GM04503 (cell line): ENCODE measurements at places on chromosomes 7 and 10.

DNA sequence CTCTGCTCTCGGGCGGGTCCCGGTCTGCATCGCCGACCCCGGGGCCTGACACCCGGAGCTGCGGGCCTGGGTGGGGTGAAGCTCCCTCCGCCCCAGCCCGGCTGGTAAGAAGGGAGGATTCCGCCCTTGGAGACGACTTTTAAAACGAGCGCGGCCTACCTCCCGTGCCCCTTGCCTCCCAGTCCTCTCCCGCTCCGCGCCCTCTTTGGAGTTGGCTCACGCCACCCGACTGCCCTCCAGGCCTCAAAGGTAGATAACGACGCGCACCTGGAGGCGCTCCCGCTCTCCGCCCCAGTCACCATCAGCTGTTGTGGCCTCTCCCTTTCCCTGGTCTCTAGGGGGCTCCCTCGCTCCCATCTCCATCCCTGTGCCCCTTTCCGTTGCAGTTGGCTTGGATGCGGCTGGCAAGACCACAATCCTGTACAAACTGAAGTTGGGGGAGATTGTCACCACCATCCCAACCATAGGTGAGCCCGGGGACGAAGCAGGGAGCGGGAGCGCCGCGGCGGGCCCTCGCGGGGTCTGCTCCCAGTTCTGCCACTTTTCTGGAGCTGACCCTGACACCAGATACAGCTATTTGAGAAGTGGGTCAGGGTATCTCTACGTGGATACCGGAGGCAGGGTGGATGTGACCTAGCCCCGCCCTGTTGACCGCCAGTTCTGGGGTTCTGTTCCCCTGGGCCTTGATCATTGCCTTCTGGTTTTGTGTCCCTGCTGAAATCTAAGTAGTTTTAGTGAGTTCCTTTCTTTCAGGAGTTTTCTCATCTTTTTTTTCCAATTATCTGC is 679 bp downstream of the ARF5 start:
- no peak for DNase-seq

- DNase-seq, result no peak
Observed at GRCh38 chr7:25228386-25228785, at the start of gene NPVF. Gene NPVF (minus strand): TSS chr7:25228486. CDS start chr7:25228439, 47 bp downstream.

GRCh38 chr10:87724789-87725188 is 65.1 kb downstream of the PAPSS2 start:
- DNase-seq, result no peak

- no peak for DNase-seq
Observed at GRCh38 chr7:1290026-1290678, 57.5 kb downstream of the UNCX start.

DNA sequence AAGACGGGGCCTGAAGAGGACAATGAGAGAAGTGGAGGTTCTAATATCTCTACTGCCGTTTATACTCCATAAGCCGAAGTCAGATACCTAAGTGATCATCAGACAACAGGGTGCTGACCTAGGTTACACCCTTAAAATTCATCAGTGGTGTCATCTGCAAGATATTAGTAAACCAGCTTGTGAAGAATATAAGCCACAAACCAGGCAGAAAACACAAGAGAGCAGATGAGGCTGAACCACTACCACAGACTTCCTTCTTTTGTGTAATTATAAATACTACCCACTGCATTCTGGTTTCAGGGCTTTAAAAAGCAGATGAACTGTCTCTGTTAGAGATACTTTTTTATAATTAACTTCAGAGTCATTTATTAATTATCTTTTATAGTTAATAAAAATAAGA is 69.0 kb upstream of the LRRC17 start:
- no peak for DNase-seq

- no peak for DNase-seq
Observed at GRCh38 chr10:88896372-88896993, 16.4 kb downstream of the STAMBPL1 start.

DNA sequence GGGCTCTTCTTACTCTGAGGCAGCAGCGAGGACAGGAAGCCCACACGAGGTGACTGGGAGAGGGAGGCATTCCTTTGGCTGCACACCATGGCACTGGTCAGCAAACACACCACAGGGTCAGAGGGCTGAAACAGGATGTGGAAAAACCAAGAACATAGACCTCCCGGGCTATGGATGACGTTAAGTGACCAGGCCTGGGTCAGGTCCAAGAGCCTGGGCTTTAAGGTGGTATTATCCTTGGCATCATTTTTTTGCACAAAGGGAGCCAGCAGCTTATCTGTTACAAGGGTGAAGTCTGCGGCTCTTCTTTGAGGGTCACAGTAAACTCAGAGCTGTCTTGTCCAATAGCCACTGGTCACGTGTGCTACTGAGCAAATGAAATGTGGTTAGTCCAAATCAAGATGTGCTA is 7.0 kb downstream of the WDR91 start:
- DNase-seq, result no peak

DNA sequence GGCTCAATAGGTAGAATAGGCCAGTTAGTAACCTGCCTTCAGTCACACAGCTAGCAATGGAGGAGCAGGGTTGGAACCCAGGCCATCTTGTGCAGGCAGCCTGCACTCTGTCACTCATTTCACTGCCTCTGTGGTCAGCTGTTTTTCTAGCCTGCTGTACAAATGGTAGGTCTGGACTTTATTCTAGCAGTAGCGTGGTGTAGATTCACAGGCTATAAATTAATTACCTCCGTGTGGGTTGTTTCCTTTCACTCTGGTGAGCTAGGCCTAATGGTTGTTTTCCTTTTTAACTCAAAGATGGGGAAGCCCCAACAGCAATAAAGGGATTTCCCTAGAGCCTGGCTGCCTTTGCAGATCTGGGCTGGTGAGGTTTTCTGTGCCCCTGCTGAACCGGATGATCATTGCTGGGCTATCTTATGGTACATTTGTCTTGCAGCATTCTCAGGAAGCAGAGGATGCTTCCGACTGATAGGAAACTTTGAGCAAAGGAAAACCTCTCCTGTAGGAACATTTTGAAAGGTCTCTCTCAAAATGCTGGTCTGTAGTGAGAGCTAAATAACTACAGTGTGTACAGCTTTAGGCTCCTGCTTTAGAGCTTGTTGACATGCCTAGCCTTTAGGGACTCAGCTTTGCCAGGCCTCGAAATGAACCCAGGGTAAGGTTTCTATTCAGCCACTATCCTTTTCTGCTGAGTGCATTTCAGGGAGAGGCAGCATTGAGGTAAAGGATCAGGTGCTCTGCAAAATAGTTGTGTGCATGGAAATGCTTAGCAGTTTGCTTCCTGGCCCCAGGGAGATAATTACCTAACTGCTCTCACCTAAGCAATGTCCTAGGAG is 157.4 kb downstream of the ST7 start:
- no peak for DNase-seq

DNA sequence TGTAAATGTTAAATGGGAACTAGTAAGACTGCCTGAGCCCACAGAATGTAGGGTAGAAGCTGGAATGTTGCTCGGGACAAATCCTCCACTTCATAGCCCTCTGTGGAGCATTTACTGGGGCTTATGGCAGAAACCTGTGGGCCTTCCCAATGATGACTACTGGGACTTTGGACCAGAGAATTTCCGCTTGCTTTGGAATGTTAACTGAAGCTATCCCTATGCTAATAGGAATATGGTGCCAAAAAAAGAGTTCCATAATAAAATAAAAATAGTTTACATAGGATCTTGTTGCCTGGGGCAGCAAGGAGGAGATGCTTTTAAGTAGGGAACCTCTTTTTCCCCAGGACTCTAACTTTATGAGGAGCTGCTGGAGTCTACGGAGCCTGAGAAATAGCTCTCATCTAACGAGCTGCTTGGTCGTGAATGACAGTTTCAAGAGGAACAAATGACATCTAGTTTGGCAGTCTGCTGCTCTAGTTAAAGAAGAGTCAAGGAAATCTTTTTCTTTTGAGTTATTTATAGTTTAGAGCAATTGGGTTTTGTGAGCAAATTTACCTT is 5.7 kb upstream of the DYNC2I1 start:
- DNase-seq, result no peak

DNA sequence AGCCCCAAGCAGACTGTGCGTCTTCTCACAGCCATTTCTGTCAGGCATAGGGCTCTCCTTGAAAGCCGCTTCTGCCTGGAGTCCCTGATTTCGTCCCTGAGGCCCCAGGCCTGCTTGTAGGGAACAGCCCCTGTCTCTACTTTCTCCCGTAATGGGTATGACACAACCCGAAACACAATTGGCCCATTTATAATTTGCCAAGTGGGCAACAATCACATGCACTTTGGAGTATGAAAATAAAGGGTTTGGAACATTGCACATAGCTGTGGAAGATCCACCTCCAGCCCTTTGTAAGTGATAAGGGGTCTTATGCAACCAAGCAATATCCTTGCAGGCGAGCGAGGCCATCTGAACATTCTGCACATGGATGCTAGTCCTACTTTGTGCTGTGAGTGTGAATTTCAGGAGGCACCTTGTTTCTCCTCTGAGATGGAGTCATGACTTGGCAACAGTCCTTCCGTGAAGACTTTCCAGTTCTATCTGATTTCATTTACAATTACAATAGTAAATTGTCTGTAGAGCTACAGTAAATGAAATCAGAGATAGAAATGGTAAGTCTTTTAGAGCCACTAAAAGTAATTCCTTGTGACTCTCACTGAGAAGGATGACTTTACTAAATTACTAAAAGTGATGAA is 141.5 kb downstream of the CUBN start:
- DNase-seq, result no peak

- DNase-seq, result no peak
Observed at GRCh38 chr10:67098461-67098860, 172.6 kb downstream of the LRRTM3 start.

DNA sequence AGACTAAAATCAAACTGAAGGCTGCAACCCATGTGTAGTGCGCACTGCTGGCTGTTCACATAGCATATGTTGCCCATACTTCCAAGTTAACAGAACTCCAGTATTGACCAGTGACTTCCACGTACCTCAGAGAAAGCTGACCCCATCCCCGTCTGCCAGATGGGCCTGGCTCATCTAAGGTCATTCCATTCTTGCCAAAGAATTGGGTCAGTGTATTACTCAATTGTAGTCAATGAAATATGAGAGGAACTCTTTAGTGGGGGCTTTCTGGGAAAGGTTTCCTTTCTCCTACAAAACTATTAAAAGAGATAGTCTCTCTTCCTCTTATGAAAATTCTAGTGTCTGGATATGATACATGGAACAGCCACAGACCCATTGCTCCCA is 238.6 kb downstream of the COBL start:
- DNase-seq, result no peak

- no peak for DNase-seq
Observed at GRCh38 chr7:128869138-128869943, 6.7 kb downstream of the ATP6V1F start.

- no peak for DNase-seq
Observed at GRCh38 chr7:27144781-27145164, 1.3 kb upstream of the HOXA5 start.

DNA sequence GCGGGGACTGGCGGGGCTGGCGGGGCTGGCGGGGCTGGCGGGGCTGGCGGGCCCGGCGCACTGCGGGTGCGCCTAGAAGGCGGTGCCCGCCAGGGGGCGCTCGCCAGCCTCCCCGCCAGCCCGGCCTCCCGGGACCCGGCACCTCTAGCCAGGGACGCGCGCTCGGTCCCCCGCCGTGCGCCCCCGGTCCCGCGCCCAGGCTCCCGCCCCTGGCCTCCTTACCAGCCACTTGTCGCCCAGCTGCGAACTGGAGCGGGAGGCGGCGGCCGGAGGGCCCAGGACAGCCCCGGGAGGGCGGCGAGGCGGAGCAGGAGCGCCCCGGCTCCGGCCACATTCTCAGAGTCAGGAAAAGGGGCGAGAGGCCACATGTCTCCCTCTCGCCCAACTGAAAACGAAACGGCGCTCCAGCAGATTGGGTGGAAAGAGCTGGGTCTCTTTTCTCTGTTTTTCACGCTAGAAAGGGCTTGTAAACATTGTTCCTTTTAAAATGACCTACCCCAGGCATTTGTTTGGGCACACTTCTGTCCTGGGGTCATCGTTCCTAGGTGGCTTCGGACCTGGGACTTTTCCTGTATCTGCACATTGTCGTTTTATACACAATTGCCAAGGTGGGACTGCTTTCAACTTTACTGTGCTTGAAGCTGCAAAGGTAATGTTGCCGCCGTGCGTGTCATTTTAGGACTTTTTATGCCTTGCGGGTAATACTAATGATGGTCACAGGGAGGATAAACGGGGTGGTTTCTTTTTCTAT is 378 bp upstream of the PRKCQ start:
- DNase-seq, result no peak

DNA sequence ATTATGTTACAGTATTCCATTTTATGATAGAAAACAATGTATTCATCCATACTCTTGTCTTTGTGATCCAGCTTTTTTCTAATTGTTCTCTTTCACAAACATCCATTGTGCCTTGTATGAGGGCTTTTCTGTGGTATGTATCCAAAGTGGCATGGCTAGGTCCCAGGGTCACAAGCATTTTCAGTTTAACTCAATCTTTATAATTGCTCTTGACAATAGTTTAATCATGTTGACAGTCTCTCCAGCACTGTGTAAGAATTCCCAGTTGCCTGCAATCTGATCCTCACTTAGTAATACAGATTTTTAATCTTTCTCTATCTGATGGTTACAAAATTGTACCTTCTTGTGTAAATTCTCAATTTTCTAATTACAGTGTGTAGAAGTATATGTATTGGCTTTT is 533.4 kb downstream of the NEBL start:
- DNase-seq, result no peak

DNA sequence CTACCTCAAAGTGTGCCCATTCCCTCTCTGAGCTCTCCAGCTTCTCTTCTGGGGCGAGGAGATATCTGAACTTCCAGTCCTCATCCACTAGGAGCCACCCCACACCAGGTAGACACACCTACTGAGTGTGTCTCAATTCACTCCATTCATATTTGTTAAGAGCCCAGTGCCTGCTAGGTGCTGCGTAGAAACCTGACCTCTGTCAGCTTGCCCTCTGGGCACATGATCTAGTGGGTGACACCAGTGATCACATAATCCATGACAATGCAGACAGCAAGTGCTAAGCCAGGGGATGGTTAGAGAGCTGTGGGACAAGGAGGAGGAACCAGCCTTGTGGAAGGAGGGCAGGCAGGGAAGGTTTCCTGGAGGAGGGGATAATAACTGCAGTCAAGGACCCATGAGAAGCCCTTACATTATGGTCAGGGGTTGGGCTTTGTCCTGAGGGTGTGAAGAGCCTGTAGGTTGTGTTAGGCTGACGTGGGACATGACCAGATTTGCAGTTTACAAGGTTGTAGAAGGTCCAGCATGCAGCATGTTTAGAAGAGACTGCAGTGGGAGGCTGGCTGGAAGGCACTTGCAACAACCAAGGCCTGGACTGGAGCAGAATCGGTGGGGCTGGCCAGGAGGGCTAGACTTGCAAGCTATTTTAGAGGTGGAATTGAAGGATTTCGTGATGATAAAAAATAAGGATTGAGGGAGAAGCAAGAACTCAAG is 81.8 kb downstream of the COL13A1 start:
- DNase-seq, result no peak

DNA sequence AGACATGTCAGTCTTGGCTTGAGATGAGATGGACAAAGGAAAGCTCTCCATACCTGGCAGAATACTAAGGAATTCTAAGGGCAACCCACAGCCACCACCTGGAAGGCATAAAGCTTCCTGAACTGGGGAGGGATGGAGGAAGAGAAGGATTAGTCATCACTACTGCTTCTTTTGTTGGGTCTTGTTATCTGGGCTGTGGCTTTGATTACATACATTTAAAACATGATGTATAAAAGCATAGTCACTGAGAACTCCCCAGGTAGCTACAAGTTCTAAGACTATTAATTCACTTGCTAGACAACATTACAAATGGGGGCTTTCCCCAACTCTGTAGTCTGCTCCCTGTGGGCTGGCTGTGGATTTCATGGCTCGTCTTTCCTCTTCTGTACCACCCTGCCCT is 58.2 kb downstream of the RBM33 start:
- no peak for DNase-seq

- peak; percentile 90 for DNase-seq
Observed at GRCh38 chr10:125060826-125061556, 99.4 kb downstream of the CTBP2 start.

- no peak for DNase-seq
Observed at GRCh38 chr7:69651101-69651590, 52.9 kb downstream of the AUTS2 start.

GRCh38 chr10:110244550-110244949 is 37.1 kb downstream of the MXI1 start:
- DNase-seq, result no peak
